Activated CD4-positive, CD25-positive, alpha-beta regulatory T cell treated with anti-CD3 and anti-CD28 coated beads, Interleukin-2, amount 50 U/mL, for 24 hours (primary cell): ENCODE measurements at places on chromosomes 7 and 10.
A peak's percentile ranks its signal among the peaks of the same experiment; 100 is the strongest.

DNA sequence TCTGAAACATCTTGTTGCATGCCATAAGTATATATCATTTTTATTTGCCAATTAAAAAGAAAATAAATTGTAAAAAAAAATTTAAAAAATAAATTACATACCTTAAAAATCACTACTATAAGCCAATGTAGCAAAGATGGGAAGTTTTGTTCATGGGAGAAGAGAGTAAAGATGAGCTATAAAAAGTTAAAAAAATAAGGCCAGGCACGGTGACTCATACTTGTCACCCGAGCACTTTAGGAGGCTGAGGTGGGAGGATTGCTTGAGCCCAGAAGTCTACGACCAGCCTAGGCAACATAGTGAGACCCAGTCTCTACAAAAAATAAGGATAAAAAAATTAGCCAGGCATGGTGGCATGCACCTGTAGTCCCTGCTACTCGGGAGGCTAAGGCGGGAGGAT lies 8.4 kb upstream of the STK32C start:
- ATAC-seq, result no peak

DNA sequence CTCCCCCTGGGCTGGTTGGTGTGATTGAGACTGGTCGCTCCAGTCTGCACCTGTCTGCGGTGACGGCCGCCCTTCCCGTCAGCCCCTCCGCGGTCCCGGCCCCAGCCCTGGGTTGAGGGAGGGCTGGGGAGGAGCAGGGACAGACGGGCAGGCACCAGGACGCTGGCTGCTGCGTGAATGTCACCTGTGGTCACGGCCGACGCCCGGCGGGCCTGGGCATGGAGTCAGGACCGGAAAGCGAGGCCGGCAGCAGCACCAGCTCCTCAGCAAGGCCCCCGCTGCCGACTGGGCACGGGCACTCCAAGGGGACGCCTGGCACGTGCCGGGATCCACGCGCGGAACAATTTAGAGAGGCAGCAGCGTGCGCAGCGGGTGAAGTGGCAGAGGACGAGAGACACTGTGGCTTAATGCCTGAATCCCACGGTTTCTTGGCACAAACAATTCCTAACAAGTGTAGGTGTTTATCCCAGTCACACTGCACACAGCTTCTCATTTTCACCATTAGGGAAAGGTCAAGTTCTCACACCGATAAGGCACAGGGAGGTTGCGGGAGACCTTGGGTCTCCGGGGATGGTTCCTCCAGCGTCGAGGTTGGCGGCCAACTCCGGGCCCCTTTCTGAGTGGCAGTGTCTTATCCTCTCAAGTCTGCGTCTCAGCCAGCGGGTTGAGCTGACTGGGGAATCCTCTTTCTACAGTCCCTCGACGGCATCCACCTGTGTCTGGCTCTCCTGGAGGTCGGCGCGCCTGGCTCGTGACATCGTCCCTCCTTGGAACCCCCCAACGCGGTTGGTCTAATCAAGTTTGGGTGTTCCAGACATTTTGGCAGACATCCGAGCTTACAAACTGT lies 66.4 kb upstream of the ADGRA1 start:
- no peak for ATAC-seq

- ATAC-seq, result peak; percentile 76
Observed at GRCh38 chr7:8232999-8233847, 28.7 kb downstream of the ICA1 start.

DNA sequence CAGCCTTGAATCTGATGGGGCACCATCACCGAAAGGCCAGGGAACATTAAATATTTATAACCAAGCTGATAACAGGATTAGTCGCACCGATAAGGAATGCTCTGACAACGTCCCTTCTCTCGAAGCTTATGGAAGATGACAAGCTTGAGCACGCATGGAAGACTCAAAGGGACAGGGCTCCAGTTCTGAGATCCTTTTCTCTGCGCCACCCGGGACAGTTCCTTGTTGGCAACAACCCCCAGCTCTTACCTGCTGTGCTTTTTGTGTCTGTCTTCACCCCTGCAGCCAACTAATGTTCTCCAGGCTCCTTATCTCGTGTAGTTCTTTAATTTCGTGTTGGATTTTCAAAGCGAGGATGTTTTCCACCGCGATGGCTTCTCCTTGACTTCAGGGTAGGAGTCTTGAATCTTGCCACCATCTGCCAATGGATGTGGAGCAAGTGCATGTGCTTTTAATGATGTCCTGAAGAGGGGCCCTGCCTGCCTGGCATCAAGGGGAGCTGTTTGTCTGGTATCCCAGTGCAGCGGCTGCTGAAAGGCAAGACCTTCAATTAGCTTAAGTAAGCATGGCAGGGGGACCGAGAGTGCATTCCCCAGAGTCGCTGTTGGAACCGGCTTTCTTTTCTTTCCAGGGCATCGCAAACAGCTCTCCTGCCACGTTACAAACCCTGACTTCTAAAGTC lies 354 bp upstream of the FERD3L start:
- ATAC-seq, result no peak
